AG09309 (cell line): ENCODE measurements at places on chromosomes 11 and 22.
A peak's percentile ranks its signal among the peaks of the same experiment; 100 is the strongest.

DNA sequence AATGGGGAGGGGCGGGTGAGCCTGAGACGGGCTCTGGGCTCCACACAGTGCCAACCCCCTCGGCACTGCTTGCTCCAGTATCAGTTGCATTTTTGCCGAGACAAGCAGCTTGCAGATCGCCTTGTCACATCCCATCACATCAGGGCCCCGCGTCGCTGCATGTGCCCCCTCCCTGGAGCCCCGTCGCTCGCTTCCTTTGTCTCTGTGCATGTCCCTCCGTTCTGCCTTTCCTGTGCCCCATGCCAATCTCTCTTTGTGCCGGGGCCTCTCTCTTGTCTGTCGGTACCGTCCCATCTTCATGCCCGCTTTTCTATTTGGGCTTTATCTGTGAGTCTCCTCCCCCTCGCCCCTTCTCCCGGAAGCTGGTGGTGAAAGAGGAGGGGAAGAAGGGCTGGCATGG lies 202.2 kb downstream of the CEP164 start:
- no peak for DNase-seq

DNA sequence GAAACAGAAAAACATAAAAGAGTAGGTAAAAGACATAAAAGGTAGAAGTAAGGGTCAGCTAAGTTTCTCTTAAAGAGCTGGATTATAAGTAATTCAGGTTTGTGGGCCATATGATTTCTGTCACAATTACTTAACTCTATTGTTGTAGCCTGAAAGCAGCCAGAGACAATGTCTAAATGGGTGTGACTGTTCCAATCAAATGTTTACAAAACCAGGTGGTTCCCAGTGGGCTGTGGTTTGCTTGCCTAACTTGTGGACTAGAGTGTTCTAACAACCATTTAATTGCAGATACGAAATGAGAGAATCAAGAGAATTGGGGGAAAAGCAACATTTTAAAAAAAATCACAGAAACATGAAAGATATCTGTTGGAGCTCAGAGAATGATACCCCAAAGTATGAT lies 22.6 kb downstream of the OR6M1 start:
- no peak for DNase-seq

DNA sequence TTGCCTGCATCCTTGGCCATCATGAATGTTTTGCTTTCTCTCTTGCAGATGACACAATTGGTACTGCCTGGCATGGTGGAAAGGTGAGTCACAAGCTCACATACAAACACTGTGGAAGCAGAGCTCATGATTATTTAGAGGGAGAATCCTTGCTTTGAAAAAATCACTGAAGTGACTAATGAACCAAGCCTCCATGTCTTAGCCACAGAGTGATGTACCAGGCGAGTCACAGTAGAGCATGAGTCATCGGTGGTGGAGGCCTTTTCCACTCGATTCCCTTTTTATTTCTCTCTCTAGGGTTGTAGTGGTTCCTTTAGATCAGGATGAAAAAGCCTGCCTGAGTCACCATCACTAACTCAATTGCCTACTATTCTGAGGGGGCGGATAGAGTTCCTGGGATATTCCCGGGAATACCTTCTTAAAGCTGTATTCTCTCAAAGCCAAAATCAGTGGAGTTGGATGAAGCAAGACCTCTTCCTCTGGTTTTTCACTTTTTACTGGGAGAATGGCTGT lies 49.6 kb upstream of the ALKBH3 start:
- DNase-seq: peak; percentile 99

DNA sequence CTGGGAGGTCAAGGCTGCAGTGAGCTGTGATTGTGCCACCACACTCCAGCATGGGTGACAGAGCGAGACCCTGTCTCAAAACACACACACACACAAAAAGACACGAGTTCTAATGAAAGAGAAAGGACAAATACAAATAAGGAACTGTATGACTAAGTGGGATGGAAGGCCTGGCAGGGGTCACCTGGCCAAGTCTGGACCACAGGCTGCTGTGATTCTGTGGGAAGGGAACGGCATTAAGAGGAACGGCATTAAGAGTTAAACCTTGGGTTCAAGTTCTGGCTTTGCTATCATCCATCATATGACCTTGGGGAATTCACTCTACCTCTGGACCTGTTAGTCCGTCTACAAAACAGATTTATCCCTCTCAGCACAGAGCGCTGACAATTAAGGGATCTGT lies 47.7 kb downstream of the LRFN4 start:
- no peak for DNase-seq

DNA sequence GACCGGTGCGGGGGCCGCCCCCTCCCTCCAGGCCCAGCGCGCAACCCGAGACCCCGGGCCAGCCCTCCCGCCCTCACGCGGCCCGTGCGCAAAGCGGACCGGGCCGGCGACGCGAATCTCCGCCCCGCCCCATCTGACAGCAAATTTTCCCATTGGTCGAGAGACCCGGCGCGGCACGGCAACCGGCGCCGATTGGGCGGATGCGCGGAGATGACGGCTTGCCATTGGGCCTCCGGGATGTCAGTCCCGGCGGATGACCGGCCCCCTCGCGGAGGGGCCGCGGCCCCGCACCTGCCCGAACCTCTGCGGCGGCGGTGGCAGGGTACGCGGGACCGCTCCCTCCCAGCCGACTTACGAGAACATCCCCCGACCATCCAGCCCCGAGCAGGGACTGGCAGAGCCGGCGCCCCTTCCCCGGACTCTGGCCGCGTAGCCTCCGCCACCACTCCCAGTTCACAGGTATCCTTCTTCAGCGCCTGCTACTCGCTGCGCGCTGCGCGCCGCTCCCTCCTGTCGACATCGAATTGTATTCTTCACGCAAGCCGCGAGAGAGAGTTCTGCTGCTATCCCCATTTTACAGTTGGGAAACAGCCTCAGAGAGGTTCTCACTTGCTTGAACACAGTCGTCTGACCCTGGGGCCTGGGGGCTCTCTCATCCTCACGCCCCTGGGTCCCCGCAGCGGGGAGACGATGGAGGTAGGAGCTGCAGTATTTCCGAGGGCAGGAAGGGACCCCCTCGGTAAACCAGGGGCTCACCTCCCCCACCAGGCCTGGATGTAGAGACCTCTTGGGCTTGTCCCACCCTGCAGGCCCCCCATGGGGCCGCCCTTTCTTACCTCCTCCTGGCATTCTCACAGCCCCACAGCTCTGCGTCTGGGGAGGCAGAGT lies at the start of gene ARVCF:
ARVCF (minus strand) TSS at position 90 of the 888 bp plus-strand sequence. CDS start 26,029 bp downstream, outside the sequence.
- DNase-seq: peak; percentile 62

- DNase-seq: no peak
These were observed 44.3 kb downstream of the PTPRJ start for GRCh38 chr11:48024635-48025071.

DNA sequence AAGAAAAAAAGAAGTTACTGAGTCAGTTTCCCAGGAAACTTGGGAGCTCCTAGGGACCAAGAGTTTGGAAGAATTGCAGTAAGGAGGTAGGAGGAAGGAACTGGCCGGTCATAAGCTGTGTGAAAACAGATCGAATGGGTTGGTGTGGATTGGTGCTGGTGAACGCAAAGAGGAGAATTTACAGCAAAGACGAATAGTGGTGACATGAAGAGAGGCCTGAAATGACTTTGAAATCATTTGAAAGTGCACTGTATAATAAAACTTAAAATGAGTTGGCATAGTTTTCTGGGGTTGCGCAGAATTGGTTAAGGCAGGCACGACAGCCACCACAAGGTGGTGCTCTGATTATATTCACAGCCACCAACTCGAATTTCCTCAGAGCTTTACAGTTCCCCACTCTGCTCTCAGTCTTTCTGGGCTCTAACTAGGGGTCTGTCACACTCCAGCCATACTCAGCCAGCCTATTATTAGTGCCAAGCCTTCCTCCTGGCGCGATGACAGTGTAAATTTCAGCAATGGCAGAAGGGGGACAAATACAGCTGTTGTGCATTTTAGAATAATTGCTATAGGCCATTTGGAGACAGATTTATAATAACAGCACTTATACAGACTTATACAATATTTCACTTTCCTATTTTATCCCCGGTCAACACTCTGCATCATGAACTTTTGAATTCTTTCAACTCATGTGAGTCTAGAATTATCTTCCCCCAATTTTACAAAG lies 8.3 kb upstream of the HTR3B start:
- DNase-seq: no peak
